ENCODE measurements at places on chromosomes 5 and 9.

GRCh38 chr9:129720865-129721545 lies 31.8 kb downstream of the PTGES start:
- no peak for DNase-seq

DNA sequence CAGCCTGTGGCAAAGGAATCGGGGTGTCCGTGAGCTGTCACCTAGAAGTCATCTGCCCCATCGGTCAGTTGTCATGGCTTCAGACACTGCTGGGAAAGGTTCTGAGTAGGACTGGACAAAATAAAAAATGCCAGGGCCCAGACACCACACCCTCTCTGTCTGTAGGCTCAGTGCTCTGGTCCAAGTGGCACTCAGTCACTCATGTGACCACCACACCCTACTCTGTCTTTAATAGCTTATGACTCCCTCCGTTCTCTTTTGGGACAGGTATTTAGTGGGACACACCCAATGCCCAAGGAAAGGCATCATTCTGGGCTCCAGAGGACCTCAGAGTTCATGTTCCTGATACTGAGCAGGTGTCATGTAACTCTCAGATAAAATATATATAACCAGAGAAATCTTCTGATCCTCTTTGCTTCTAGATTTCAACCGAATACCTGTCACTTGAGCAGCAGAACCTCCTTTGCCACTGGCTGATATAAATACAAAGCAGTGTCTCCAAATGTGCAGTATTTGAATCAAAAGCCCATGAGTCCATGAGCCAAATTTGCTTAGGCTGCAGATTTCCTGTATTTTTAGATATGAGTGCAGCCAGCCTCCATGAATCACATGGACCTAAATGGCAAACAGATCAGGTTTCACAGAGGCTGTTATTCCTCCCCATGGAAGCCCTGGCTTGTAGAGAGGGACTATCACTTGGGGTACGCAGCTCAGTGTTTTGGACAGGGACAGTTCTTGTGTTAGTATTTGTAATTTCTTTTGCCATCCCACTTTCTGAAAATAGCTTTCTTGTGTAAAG lies 272.0 kb downstream of the ARHGAP26 start:
- DNase-seq = no peak

GRCh38 chr5:178083922-178084321 lies 29.4 kb upstream of the N4BP3 start:
- DNase-seq = no peak

GRCh38 chr9:36144309-36145232 lies 8.0 kb downstream of the GLIPR2 start:
- DNase-seq = no peak

DNA sequence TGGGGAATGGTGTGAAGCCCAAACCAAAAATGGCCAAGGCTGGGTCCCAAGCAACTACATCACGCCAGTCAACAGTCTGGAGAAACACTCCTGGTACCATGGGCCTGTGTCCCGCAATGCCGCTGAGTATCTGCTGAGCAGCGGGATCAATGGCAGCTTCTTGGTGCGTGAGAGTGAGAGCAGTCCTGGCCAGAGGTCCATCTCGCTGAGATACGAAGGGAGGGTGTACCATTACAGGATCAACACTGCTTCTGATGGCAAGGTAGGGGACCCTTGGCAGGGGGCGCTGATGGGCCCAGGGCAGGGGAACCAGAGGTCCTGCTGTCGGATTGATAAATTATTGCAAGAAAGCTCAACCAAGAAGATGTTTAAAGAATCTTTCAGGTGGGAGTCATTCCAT lies 19.8 kb downstream of the ABL1 start:
- no peak for DNase-seq

DNA sequence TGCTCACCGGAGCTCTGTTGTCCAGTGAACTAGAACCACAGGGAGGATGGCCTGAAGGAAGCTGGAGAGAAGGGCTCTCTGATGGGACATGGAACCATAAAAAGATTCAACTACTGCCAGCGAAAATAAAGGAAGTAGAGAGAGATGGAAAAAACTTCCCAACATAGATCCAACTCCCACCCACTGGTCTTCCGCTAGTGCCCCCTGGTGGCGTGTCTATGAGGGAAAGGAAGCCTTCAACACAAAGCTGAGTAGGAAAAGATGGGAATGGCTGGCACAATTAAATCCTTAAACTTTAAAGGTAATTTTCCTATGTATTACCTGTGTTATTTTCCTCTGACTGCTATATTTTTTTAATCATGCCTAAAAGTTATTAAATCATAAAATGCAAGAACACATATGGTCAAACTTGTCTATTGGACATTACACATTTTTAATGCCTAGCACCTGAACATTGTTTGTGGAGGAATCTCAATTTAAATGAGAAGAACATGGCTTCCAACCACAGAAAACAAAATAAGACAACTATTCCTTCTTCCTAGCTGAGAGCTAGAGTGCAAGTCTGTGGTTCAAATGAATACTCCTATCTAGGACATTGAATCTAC lies 51.5 kb downstream of the CEP120 start:
- peak; percentile 52 for DNase-seq

GRCh38 chr9:12718482-12719026 lies 25.4 kb downstream of the TYRP1 start:
- DNase-seq = no peak

DNA sequence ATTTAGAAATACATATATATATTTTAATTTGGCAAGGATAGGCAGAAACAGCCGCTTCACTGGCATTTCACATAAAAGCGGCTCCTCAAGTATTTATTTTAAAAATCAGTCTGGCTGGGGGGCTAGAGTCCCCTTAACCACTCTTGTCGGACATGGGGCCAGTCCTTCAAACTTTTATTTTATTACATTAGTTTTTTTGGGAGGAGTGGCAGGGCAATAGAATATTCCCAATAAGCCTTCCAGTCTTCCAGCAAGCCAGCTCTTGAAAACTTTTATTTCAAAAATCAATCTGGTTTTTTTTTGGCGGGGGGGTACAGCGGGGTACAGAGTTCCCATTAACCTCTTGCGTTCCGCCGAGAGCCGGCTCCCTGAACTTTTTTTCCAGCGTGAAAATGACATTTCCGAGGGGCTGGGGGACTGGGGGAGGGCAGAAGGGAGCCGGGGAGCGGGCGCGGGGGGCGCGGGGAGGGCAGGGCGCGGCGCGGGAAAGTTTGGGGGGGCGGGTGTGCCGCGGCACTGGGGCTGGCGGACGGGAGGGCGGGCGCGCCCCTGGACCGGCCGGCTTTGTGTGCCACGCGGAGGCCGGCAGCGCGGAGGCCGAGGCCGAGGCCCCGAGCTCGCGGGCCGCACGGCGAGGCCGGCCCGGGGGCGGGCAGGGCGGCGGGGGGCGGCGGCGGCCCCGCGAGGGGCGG lies 504 bp upstream of the ZNF618 start:
- peak; percentile 57 for DNase-seq

DNA sequence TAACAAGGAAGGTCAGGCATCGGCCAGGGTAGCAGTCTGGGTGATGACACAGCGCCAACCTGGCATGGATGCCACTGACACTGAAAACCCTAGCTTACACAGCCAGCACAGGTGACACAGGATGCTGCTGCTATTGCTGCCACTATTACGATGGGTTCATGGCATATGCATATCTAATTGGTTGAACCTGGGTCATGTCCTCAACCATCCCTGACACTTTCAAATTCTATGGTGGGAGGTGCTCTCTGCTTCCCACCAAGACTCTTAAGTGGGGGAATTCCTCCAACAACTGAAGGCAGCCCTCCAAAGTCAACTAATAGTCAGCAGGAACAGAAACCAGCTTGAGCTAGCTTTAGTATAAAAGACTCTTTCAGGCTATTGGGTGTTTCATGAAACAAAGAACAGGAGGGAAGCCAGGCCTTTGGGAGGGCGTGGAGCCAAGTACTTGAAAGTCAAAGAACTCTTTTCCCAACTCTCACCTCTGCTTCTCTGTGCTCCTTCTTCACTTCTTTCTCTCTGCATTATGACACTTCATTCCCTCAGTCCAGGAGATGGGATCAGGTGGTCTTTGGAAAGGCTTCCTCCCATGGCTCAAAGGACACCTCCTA lies 21.3 kb downstream of the PTTG1 start:
- DNase-seq = no peak

DNA sequence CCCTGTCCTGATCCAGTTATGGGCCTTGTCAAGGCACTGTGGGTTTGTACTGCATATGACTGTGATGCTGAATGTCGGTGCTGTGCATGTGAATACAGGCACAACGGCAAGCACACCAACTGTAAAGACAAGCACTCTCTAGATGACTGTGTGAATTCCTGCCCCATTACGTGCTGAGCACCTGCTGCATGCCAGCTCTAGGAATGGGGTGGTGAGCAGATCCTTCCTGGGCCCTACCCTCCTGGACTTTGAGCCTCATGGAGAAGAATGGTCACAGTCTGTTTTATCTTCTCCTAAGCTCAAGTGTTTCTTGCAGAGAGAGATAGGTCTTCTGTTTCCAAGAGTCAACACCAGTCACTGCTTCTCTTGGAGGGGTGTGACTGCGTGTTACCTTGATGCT lies 56.0 kb upstream of the RARS1 start:
- DNase-seq = no peak

- no peak for DNase-seq
Observed at GRCh38 chr5:9698125-9698826, 68.1 kb upstream of the TAS2R1 start.

DNA sequence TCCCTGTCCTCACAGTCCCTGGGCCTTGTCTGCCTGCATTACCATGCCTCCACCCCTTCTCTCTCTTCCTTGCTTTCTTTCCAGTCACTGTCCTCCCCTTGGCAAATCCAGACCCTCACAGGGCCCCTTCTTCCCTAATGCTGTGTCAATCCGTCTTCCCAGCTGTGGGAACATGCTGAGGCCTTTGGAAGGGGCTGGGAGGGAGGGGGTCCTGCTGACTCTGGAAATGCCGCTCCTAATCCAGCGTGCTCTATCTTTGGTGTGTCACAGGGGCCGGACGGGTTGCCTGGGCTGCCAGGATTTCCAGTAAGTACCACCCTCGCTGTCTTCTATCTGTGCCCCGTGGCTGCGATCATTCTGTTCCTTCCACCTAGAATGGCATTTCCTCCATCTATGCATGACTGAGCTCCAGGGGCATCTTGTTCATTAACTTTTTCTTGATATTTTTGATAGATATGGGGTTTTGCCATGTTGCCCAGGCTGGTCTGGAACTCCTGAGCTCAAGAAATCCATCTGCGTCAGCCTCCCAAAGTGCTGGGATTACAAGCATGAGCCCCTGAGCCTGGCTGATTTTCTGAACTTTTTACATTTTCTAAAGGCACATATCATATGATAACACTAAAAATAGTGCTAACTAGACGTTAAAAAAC lies 64.5 kb upstream of the TGFBR1 start:
- no peak for DNase-seq

- no peak for DNase-seq
Observed at GRCh38 chr9:114115654-114116125, 16.6 kb upstream of the KIF12 start.

- DNase-seq = no peak
Observed at GRCh38 chr5:109739741-109740728, 50.3 kb downstream of the MAN2A1 start.

DNA sequence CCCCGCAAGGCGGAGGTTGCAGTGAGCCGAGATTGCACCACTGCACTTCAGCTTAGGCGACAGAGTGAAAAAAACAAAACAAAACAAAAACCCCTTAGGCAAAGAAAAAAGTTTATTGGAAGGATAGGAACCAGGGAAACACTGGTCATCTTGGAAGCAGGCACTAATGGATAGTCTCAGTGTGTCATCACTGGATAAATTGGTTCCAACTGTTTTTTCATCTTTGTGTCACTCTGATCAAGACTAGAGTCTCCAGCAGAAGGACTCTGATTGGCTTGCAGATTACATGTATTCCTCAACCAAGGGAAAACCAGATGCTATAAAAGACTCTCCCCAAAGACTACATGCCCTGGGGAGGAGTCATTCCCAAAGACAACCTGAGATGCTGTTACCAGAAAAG lies 35.0 kb upstream of the HMHB1 start:
- DNase-seq = no peak

DNA sequence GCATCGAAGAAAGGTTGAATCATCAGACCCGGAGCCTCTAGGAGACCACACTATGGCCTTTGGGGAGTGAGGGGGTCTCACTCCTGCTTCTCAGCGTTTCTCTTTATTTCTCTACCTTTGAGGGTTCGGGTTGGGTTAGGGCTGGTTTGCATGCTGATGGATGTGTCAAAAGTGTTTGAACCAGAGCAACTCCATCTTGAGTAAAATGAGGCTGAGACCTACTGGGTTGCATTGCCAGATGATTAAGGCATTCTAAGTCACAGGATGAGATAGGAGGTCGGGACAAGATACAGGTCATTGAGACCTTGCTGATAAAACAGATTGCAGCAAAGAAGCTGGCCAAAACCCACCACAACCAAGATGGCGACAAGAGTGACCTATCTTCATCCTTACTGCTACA lies 44.9 kb upstream of the TCF7 start:
- no peak for DNase-seq

DNA sequence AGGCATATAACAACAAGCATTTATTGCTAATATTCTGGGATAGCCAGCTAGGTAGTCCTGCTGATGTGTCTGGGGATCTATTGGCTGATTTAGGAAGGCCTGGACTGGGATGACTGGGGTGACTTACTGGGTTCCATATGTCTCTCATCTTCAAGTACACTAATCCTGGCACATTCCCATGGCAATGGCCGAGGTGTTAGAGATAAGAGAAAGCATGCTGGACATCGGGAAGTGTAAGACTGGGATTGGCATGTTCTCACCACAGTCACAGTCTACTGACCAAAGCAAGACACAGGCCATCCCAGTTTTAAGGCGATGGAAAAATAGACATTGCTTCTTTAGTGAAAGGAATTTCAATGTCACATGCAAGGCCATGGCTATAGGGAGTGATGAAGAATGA lies 29.7 kb downstream of the F2R start:
- no peak for DNase-seq
